ENCODE measurements at places on chromosomes 7 and 10.

DNA sequence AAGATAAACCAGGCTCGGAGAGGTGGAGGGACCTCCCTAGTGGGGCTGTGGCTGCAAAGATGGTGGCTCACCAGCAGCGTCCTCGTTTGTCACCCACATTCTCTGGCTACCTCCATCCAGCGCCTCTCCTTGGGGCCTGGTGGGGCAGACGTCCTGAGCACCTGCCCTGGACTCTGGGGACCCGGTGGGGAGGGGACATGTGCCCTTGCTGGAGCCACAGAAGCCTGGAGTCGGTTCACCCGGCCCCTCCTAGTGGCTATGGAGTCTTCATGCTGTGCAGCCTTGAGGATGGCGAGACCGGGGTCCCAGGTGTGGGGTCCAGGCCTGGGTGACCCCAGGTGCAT is 14.5 kb downstream of the TTYH3 start:
- no peak for DNase-seq

DNA sequence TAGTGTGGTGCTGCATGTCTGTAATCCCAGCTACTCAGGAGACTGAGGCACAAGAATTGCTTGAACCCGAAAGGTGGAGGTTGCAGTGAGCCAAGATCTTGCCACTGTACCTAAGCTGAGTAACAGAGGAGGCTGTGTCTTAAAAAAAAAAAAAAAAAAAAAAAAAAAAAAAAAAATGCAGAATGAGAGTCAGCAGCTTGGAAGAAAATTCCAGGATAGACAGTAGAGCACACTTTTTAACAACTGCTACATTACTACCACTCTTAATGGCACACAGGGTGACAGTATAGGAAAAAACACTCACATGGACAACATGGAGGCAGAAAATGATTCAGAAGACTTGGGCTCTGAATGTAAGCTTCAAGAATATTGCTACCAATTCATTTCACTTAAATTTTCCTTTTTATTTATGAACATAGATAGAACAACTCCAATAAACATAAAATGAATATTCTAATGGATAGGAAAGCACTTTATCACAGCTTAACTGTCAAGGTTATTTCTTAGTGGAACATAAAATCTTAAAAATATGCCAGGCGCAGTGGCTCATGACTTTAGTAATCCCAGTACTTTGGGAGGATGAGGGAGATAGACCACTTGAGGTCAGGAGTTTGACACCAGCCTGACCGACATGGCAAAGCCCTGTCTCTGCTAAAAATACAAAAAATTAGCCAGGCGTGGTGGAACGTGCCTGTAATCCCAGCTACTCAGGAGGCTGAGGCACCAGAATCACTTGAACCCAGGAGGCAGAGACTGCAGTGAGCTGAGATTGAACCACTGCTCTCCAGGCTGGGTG is 31.5 kb downstream of the CHCHD3 start:
- no peak for DNase-seq

GRCh38 chr7:98613601-98614425 is 3.3 kb upstream of the NPTX2 start:
- no peak for DNase-seq

GRCh38 chr7:70383066-70383782 is 748.7 kb upstream of the GALNT17 start:
- DNase-seq: no peak

- DNase-seq: no peak
Observed at GRCh38 chr7:139773371-139773770, 4.4 kb downstream of the HIPK2 start.

DNA sequence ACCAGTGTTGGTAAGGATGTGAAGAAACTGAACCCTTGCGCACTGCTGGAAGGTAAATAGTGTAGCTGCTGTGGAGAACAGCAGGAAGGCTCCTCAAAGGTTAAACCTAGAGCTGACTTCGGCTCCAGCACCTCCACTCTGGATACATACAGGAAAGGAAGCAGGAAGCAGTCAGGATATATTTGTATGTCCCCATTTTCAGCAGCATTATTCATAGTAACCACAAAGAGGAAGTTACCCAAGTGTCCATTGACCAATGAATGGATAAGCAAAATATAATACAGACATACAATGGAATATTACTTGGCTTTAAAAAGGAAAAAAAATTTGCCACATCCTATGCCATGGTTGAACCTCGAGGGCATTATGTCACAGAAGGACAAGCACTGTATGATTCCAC is 15.0 kb downstream of the RET start:
- no peak for DNase-seq

DNA sequence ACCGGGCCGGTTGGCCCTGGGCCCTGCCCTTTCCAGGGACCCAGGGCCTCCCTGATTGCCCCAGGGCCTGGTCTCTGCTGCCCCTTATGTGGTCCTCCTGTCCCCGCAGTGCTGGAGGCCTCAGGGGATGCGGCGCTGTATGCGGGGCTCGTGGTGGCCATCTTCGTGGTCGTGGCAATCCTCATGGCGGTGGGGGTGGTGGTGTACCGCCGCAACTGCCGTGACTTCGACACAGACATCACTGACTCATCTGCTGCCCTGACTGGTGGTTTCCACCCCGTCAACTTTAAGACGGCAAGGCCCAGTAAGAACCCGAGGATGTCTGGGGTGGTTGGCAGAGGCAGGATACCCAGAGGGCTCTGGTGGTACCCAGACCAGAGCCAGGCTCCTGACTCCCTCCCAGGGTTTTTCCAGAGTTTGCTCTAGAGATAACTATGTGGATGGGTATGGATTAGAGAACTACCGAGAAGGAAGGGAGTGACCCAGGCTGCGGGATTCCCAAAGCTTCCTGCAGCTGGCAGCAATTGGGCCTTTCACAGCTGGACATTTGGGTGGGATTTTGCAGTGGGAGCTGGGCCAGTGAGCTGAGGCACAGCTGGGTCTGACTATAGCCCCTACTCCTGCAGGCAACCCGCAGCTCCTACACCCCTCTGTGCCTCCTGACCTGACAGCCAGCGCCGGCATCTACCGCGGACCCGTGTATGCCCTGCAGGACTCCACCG is 28.1 kb upstream of the SLC29A3 start:
- no peak for DNase-seq

- no peak for DNase-seq
Observed at GRCh38 chr7:2123360-2123759, 109.4 kb downstream of the MAD1L1 start.

GRCh38 chr10:64363687-64364086 is 842.5 kb downstream of the REEP3 start:
- no peak for DNase-seq

DNA sequence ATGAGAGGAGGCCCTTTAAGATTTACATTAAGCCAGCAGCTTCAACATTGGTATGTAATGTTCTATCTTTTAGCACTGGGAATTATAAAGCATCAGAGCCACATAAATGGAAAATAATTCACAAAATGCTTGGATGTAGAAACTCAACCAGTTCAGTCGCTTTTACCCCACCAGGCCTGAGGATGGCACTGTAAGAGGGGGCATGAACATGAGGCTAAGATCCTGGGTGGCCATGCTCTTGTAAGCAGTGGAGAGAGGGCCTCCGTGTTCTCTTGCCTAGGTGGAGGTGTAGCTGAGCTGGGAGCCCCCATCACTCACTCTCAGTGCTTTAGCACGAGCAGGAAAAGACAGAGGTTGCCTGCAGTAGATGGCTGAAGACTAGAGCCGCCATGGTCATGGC is 238.8 kb downstream of the FANK1 start:
- DNase-seq: no peak

- no peak for DNase-seq
Observed at GRCh38 chr7:4937411-4937810, 21.6 kb downstream of the MMD2 start.

- DNase-seq: no peak
Observed at GRCh38 chr7:149475121-149476045, 14.5 kb upstream of the ZNF777 start.

GRCh38 chr10:100529475-100530298 is at the start of gene NDUFB8:
Gene NDUFB8, minus strand, starts transcription at chr10:100529871. Its CDS starts 20 bp downstream, at chr10:100529851.
- DNase-seq: peak; percentile 79

DNA sequence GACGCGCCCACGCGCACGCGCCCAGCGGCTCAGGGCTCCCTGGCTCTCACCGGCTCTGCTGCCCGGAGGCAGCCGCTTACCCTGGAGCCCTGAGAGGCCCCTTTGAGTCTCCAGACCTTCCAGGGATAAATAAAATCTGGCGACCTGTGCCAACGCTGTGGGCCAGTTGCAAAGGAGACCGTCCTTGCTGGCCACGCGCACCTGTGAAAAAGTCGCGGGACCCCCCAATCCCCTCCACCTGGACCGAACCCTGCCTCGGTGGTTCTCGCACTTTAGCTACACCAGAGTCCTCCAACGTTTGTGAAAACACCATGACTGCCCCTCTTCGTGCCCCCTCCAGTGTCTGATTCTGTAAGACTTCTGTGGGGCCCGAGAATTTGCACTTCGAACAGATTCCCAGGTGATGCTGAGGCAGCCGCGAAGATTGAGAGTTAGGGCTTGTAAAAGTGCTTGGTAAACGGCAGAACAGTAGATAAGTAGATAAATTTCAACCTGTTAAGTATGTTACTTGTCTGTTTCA is 102.4 kb upstream of the SVIL start:
- DNase-seq: no peak

DNA sequence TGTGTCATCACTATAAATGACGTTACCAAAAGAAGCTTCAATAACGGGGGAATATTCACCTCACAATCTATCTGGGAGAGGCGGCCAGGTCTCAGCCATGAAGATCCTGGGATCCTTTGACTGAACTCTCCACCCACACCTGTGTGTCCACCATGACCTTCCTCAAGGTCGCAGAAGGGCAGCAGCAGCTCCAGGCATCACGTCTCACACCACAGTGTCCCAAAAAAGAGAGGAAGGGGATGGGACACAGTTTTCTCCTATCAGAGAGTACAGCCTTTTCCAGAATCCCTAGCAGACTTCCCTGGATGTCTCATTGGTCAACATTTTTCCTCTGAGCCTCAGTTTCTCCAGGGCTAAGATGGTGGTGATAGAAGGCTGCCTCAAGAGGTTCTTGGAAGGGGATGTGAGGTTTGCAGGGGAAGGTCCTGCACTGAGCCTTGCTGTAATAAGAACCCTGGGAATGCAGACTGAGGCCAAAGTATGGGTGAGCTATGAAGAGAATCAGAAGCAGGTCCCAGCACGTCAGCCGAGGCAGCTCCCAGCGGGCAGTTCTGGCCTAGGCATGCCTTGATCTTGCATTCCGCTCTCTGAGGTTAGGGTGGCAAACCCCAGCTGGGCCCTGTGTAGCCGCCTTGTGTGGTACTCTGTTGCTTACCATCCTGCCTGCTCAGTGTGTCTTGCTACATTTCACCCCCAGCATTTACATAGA is 63.8 kb downstream of the COL26A1 start:
- DNase-seq: no peak

- DNase-seq: no peak
Observed at GRCh38 chr7:146119002-146119401, 2.4 kb downstream of the CNTNAP2 start.

DNA sequence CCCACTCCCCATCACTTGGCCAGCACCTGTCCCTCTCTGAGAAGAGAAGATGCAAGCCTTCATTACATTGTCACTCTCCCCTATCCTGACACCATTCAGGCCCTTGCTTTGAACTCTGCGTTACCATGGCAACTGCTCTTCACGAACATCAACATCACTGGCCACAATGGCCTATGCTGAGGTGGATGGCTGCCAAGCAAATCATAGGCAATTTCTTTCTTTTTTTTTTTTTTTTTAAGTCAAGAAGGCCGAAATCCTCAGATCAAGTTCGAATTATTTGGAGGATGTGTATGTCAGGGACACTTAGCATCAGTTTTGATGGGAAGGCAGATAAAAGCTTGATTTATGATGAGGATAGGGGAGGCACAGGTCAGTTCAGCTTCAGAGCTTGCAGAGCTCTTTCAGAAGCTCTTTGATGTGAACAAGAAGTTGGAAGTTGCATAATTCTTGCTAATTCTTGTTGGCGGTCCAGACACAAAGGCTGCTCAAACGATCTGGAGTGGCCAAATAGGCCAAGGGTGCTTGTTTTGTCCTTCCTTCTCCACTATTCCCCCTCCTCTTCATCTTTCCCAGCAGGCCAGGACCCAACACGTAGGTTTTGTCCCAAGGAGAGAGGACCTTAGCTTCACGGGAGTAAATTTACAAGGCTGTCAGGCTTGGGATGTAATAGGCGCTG is 179.9 kb upstream of the NPVF start:
- no peak for DNase-seq

DNA sequence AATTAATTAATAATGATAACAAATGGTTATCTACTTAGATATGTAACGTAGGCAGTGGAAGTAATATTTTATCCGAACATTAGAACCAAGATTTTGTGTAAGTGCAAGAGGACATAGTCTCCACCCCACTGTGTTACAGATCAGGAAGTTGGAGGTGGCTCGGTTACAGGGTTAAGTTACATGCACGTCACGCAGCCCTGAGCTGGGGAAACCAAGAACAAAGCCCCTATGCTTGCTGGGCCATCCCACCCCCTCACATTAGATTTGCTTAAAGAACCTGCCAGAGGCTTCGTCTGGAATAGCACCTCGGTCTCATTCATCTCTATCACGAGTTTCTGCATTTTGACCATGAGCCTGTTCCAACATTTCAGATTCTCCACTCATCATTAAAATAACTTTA is 214.1 kb downstream of the ADARB2 start:
- no peak for DNase-seq

GRCh38 chr10:74081192-74081803 is 69.3 kb downstream of the AP3M1 start:
- peak; percentile 30 for DNase-seq

GRCh38 chr10:45423976-45424499 is 50.0 kb downstream of the ALOX5 start:
- DNase-seq: no peak

DNA sequence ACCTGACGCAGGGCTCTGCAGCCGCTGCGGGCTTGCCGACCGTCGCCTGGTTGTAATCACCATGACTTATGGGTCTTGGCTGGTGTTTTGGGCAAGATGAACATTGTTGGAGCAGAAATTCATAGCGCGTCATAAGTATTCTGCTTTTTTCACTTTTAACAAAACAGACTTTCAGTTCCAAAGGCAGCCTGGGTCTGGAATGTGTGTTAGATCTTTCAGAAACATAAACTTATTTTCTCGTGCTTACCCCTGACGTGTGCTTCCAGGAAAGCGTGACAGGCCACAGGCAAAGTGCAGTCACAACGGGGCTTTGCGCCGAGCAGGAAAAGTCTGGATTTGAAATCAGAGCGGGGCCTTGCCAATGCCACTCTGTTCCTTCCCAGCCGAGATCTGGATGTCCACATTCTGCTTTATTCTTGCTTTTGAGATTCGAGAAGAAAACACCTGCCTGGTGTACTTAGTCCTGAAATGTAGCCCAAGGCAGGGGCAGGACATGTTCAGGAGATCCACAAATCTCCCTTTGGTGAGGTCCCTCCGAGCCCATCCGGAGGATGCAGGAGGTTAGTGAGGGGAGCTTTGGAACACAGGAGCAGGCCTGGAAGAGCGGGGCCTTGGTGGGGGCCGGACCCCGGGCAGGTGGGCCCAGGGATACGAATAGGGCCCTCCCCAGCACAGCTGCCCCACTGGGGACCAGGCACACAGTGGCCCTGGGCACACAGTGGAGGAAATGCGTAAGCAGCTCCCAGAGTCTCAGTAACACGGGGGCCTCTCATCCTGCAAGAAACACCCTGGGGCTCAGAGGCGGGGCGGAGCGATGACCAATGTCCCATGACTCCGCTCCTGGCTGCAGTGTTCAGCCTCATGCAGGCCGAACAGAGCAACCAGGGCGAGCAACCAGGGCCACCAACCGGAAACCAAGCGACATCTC is 49.5 kb upstream of the EBF3 start:
- DNase-seq: no peak

- DNase-seq: no peak
Observed at GRCh38 chr10:110980807-110981206, 61.4 kb downstream of the SHOC2 start.

GRCh38 chr10:122499491-122499941 is 38.2 kb downstream of the HTRA1 start:
- no peak for DNase-seq

- no peak for DNase-seq
Observed at GRCh38 chr10:7558036-7558435, 108.7 kb downstream of the ITIH5 start.

Data from stimulated activated CD4-positive, alpha-beta T cell treated with anti-CD3 and anti-CD28 coated beads, Interleukin-12 subunit alpha, Interleukin-12 subunit beta, amount 100 ng/mL, for 24 hours (primary cell).